ENCODE measurements at places on chromosomes 4 and X.

DNA sequence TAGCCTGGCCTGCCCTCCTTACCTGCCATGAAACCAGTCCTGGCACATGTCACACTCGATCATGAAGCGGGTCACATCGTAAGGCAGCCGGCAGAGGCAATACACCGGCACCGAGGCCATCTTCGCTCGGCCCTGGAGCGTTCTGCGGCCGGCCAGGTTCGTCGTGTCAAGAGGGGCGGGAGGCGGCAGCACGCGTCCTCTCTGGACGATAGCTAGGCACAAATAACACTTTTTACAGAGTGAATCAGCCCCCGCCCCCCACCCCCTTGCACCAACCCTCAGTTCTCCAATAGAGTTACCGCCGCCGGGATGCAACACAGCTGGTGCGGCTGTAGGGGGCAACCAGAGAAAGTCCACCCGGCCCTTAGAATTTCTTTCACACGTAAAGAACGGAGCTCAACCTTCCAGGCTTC, 1.7 kb downstream of the PHF8 start:
- no peak for DNase-seq

GRCh38 chrX:155094468-155095061, 23.3 kb downstream of the BRCC3 start:
- DNase-seq: no peak

DNA sequence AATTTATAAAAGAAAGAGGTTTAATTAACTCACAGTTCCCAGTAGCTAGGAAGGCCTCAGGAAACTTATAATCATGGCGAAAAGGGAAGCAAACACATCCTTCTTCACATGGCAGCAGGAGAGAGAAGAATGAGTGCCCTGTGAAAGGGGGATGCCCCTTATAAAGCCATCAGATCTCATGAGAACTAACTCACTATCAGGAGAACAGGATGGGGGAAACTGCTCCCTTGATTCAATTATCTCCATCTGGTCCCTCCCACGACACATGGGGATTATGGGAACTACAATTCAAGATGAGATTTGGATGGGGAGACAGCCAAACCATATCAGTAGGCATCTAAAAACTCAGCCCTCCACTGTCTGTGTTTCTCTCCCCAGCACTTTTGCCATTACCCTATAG, 22.4 kb downstream of the ANK2 start:
- no peak for DNase-seq

DNA sequence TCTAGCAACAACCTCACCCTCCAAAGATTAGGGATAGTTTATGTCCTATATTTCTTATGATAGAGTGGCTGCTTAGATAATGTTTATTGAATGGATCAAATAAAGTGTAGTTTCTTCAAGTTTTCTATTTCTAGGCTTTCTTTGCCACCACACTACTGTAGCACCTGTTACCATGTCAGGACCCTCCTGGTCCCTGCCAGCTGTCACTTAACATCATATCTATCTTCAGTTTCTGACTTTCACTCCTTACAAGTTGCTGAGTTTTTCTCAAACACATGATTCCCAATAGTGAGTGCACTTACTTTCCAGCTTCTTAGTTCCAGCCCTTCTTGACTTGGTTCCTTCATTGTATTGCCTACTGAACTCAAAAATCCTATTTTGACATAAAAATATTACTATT, 593.9 kb upstream of the PITX2 start:
- DNase-seq: no peak

DNA sequence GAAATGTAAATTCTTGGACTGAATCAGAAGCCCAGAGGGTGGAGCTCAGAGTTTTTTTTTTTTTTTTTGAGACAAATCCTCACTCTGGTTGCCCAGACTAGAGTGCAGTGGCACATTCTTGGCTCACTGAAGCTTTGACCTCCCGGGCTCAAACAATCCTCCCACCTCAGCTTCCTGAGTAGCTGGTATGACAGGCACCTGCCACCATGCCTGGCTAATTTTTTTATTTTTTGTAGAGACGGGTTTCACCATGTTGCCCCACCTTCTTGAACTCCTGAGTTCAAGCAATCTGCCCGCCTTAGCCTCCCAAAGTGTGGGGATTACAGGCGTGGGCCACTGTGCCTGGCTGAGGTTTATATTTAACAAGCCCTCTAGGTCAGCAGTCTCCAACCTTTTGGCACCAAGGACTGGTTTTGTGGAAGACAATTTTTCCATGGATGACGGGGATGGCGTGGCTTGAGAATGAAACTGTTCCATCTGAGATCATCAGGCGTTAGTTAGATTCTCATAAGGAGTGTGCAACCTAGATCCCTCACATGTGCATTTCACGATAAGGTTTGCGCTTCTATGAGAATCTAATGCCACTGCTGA, 76.7 kb downstream of the FHIP1A start:
- DNase-seq: no peak

- DNase-seq: no peak
Observed at GRCh38 chr4:89222170-89222569, 85.4 kb downstream of the GPRIN3 start.

- DNase-seq: no peak
Observed at GRCh38 chrX:103275947-103276567, 493 bp downstream of the TCEAL5 start.

DNA sequence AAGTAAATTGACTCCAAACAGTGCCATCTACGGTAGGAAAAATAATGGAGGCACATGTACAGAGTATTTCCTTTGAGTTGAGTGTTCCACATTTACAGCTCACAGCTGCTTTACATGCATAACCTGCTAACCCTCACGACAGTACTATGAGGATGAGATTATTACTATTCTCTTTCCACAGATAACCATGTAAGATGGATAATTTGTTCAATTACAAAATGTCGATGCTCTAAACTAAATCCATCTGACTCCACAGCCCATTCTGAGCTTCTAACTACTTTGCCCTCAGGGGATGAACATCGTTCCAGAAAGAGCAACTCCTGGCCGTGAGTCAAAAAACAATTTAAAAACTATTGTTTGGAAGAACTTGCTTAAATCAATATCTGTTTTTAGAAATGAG, 330.4 kb upstream of the NWD2 start:
- no peak for DNase-seq

DNA sequence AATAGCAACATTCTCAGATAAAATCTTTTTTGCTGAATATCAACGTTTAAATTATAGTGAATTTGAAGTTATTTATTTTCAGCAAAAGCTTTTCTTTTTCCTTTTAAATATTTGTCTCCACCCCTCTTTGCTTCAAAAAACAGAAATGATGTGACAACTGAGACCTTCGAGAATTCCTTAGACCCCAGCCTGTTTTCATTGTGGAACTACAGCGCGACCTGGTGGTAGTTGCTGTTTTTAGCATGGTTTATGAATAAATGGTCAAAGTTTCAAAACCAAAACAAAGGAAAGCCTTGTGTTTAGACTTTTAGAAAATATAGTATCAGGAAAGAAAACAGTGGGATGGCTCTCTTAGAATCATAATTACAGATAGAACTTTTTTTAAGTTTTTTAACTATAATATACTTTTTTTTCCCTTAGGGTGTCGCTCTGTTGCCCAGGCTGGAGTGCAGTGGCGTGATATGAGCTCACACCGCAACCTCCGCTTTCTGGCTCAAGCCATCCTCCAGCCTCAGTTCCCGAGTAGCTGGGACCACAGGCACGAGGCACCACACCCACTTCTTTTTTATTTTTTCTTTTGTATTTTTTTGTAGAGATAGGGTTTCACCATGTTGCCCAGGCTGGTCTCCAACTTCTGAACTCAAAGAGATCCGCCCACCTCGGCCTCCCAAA, 26.8 kb upstream of the TMEM184C start:
- no peak for DNase-seq

GRCh38 chr4:141132072-141132708, 1.1 kb downstream of the RNF150 start:
- no peak for DNase-seq

DNA sequence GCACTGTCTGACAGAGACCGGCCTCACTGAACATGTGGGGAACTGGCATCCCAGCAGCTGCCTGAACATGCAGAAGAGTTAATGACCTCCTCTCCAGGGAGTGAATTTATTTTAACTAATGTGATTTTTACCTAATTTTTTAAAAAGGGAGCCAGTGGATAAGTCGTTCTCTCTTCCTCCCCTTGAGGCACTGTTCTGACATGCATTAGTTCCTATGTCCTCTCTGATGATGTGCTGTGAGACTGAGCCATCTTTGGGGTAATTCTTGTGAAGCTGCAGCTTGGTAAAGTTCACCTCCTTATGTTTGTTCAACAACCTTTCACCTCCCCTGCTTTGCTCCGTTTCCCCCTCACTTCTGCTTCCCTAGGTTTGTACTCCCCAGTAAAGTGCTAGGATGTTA, 139.7 kb downstream of the COL25A1 start:
- no peak for DNase-seq

- no peak for DNase-seq
Observed at GRCh38 chrX:153687121-153688039, at the start of gene SLC6A8. Gene SLC6A8 (plus strand): TSS chrX:153687926. CDS start chrX:153688575, 649 bp downstream.

DNA sequence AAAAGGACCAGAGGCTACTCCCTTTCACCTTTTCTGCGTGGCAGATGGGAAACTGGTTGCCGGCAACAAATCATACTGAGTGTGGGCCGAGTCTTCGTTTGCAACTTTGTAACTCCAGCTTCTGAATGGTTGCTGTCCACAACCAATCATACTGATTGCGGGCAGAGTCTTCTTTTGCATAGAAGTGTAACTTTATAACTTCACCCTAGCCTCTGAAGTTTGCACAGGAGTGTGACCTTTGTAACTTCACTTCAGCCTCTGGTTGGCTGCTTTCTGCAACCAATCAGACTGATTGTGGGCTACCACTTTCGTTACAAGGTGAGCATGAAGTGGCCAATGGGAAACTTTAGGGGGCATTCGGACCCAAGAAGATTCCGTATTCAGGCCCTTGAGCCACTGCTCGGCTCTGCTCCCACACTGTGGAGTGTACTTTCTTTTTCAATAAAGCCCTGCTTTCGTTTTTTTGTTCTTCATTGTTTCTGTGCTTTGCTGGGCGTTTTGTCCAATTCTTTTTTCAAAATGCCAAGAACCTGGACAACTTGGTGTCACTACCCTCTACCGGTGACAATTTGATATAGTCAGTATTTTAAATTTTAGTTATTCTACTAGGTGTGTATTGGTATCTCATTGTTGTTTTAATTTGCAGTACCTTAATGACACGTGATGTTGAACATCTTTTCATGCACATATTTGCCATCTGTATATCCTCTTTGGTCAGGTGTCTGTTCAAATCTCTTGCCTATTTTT, 9.0 kb upstream of the PAGE5 start:
- DNase-seq: no peak

DNA sequence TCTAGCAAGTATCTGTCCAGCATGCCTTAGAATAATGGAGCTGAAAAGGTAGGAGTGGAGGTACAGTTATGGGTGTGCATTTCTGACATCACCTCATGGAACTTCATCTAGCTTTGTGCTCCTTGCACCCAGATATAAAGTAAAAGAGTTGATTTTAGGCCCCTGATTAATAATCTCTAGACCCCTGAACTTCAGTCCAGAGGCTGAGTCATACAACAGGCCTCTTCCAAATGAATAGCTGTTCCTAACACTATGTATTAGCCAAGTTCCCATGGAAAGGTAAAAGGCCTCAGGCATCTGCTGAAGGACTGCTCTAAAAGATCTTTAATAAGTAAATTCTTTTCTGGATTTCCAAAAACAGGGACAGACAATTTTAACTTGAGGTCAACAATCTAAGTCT, 16.2 kb downstream of the TBC1D9 start:
- DNase-seq: no peak

- no peak for DNase-seq
Observed at GRCh38 chr4:99564921-99565320, 1.1 kb upstream of the TRMT10A start.

GRCh38 chrX:78527263-78527662, 131.9 kb downstream of the RTL3 start:
- DNase-seq: no peak

DNA sequence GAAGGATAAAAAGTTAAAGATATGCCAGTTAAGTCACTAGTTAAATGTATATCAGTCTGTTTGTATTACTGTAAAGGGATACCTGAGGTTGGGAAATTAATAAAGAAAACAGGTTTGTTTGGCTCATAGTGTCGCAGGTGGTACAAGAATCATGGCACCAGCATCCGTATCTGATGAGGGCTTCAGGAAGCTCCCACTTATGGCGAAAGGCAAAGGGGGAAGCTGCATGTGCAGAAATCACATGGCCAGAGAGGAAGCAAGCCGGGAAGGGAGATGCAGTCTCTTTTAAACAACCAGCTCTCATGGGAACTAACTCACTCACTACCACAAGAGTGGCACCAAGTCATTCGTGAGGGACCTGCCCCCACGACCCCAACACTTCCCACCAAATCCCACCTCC, 91.9 kb upstream of the SH3RF1 start:
- no peak for DNase-seq

DNA sequence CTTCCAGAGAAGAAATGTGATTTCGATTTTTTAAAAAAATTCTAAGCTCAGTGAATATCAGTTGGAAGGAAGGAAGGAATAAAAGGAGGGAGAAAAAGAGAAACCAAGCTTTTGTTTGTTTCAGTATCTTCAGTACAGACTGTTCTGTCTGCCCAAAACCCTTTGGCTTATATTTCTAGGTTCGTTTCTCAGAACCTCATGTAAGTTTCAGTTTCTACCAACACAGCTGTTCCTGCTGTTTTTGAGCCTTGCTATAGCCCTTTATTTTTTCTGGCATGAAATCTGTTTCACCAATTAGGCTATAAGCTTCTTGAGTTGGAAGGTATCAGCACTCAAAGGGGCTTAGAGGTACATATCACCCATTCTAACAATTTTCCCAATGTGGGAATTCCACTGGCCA, 157.9 kb downstream of the GBA3 start:
- DNase-seq: no peak

GRCh38 chr4:82508806-82509428, 52.9 kb downstream of the TMEM150C start:
- DNase-seq: no peak

DNA sequence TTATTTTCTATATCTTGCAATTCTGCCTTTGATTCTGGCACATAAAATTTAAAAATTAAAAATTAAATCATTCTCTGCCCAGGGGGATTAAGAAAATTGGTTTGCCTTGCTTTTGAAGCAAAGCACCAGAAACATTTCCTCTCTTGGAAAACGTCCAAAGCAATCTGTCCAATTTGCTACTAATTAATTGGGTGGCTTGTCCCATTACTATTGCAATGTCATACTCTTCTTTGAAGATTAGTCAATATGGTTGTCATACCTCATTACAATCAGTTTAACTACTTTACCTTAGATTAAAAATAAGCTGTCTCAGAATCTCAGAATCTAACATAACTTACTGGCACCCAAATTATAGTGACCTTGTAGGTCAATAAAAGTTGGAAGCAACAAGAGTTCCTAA, 208.8 kb downstream of the TMA16 start:
- DNase-seq: no peak

Measured in NCI-H187 treated with DMSO at 0.1 percent for 48 hours (cell line).